ENCODE measurements at places on chromosomes 3 and 15.

DNA sequence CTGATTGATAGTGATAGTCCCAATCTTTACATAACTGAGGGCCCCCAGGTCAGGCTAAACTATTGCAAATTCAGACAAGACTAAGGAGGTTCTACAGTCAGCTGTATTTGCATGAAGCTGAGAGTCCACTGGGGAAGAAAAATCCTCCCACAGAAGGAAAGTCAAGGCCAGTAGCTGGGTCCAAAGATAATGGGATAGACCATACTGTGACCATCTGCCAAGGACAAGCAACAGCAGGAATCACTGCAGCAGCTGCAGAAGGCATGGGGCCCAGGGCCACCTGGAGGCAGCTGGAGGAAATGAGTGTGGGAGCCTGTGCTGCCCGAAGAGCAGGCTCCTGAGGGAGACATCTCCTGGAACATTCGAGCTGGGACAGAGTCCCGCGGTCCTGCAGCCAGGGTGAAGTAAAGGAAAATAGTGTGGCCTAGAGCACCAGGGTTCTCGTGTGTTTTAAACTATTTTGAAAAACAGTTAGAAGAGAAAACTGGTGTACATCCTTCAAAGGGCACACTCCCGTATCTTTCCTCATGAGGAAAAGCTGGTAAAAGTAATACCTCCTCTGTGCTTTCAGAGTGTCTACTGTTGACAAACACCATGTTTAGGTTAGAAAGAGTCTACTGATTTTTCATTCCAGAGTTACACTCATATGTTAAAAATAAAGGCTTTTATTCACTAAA is 13.2 kb upstream of the TMEM212 start:
- no peak for DNase-seq

DNA sequence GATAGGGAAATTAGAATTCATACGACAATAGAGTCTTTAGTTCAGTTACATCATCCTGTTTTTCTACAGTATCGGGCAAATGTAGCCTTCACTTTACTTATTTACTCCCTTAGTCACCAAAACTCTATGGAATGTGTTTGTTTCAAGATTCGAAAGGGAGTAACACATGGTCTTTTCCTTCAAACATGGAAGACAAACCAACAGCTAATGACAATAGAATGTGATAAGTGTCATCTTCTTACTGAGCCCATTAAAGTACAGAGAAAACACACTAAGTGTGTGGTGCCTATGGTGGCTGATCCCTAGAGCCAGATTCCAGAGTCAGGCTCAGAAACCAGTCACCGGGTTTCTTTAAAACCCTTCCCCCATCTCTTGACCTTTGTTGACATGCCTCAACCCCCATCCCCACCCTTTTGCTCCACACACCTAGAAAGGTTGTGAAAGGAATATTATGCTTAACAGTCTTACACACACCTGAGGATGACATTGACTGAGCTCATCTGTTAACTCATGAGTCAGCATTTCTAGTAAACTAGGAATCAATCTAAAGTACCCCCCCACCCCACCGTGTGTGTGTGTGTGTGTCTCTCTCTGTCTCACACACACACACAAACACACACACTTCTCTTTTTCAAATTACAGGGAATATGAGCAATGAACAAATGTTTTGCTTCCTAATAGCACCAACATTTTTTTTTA is 549.6 kb upstream of the CCDC54 start:
- no peak for DNase-seq

- no peak for DNase-seq
These were observed 30.5 kb downstream of the TLNRD1 start for GRCh38 chr15:81031203-81031602.

- DNase-seq: no peak
These were observed 24.2 kb downstream of the CPN2 start for GRCh38 chr3:194326968-194327217.

GRCh38 chr15:36415643-36416042 is 163.8 kb upstream of the CDIN1 start:
- DNase-seq: no peak

DNA sequence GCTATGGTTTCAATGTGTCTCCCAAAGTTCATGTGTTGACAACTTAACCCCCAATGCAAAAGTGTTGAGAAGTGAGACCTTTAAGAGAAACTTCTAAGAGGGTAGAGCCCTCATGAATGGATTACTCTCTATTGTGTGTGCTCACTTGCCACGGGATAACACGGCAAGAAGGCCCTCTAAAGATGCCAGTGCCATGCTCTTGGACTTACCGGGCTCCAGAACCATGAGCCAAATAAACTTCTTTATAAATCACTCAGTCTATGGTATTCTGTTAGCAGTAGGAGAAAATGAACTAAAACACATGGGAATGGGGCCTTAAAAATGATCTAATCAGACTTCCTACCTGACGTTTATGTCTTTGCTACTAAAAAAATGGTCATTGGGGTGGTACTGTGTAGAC is 2.6 kb upstream of the TCF12 start:
- DNase-seq: no peak

GRCh38 chr15:48721061-48721810 is 75.7 kb upstream of the FBN1 start:
- no peak for DNase-seq

GRCh38 chr15:83365370-83365938 is 81.0 kb upstream of the BNC1 start:
- DNase-seq: no peak

DNA sequence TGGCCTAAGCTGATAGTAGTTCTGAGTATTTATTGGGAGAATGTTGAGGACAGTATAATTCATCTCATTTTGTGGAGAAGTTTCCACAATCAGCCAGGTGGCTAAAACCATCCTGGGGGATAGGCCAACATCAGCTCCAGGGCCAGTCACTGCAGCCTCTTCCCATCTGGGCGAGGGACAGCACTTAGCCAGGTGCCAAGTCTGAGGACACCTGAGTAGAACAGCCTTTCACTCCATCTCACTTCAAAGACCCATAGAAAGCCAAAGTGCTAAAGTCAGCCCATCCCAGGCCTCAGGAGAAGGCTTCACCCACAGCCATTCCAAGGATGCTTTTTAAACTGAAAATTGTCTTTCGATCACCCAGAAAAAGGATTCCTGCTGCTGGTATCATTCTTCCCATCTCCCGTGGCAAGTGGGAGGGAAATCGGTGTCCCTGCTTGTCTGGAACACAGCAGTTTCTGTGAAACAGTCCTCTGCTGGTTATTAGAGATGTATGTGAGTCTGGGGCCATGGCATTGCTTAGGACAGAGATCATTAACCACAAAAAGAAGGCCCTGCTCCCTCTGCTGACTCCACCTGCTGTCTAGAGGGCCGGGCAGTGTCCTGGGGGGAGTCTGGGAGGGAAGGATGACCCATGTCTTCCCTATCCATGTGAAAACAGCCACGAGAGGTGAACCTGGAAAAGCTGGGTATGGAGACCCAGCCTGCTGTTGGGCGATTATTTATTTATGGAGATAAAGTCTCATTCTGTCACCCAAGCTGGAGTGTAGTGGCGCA is 9.6 kb downstream of the CALML4 start:
- no peak for DNase-seq

DNA sequence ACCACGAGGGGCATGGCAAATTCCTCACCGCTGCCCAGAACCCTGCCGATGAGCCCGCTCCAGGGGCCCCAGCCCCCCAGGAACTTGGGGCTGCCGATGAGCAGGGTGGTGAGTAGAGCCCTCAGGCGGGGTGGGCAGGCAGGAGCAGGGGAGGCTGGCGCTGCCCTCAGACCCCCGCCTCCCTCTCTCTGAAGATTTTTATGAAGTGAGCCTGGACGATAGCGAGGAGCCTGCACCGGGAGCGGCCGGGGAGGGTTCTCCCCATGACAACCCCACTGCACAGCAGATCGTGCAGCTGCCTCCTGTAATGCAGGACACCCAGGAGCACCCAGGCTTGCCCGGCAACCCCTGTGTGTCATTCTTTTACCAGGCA is 56.7 kb upstream of the UBE2Q2 start:
- DNase-seq: no peak

- no peak for DNase-seq
These were observed 525.4 kb downstream of the NAALADL2 start for GRCh38 chr3:175384569-175384968.

DNA sequence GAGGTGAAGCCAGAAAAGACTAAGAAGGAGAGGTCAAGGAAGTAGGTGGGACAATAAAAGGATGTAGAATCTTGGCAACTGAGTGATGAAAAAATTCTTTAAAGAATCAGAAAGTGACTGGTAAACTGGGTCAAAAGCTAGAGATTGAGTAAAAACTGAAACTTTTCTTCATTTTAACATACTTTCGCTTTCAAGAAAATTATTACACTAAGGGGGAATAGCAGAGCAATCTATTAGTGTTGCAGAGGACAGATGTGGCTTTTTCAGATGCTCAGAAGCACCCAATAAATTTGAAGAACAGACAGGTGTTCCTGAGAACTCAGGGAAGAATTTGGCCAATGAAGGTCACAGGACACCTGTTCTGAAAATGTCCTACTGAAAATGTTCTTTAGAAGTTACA is 805.4 kb upstream of the ALCAM start:
- DNase-seq: no peak

DNA sequence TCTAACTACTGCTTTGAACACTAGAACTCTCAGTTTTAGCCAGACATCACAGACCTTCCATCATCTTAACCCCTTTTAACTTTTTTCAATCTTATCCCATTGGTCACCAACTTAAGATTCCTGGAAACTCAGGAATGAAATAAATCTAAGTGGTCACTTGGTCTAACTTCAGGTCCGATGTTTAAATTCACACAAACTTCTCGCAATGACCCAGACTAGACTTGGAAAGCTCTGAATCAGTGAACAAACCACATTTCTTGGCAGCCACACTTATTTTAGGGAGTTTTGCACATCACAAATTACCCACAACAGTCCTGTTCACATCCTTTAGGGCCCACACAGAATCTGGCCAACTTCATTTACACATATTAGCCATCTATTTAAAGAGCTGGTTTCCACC is 118.9 kb downstream of the MAGI1 start:
- no peak for DNase-seq

DNA sequence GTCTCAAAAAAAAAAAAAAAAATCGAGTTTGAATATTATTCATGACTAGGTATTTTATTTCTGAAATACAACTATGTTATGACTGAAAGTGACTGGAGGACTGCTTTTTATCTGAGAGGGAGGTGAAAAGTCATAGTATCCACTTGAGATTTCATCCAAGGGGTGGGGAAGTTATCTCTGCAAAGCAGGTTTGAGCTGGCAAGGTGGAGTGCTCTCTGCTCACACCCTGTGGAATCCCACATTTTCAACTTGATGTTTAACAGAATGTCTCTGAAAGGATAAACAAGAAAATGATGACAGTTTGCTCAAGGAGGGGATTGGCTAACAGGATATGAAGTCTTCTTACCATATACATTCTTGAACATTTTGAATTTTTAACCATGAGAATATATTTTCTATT is 27.3 kb upstream of the SEC62 start:
- DNase-seq: no peak

GRCh38 chr3:22284559-22284958 is 533.5 kb upstream of the ZNF385D start:
- no peak for DNase-seq

- DNase-seq: no peak
These were observed 139.1 kb downstream of the TLE3 start for GRCh38 chr15:69958496-69959084.

DNA sequence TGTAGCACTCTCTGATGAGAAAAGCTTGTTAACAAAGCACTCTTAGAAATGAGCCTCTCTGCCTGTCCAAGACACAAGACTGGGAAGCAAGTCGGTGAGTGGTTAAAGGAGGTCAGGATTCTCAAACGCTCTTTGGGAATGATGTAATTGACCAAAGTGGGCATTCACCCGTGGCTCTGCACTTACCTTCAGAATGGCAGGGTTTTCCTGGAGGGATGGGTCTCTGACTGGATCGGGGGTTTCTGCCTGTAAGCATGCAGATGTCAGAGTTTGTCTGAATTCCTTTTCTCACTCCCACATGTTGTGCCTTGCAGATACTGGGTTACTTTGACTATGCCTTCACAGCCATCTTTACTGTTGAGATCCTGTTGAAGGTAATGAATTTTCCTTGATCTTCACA is 106.3 kb downstream of the CHDH start:
- no peak for DNase-seq

- no peak for DNase-seq
These were observed 15.6 kb upstream of the ZNF80 start for GRCh38 chr3:114252954-114253353.

GRCh38 chr15:89429986-89430385 is 66.4 kb downstream of the RHCG start:
- DNase-seq: no peak

DNA sequence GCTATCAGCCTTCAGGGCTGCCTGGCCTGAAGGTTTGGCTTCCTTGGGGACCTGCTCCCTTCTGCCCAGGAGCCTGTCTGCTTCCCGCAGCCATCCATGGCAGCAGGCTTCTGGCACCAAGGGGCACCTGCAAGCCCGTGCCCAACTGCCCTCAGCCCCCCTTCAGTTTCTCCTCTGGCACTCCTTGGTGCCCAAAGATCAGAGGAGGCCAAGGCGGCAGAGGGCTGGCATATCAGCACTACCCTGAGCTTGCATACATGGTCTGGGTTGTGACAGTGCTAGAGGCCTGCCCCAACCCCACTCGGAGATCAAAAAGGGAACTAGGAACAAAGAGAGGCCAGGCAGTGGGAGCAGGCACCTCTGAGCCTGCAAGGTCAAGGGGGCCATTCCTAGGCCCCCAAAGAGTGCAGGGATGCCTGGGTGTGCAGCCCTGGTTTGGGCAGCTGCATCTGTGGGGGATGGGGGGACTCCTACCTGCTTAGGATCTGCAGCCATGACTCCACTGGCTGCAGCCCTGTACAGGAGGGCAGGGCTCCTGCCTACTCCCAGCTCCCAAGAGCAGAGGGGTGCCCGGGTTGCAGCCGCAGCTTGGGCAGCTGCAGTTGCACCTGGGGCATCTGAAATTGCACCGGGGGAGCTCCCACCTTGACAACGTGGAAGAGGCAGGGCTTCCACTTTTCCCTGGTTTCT is 76.2 kb upstream of the TP63 start:
- DNase-seq: no peak

DNA sequence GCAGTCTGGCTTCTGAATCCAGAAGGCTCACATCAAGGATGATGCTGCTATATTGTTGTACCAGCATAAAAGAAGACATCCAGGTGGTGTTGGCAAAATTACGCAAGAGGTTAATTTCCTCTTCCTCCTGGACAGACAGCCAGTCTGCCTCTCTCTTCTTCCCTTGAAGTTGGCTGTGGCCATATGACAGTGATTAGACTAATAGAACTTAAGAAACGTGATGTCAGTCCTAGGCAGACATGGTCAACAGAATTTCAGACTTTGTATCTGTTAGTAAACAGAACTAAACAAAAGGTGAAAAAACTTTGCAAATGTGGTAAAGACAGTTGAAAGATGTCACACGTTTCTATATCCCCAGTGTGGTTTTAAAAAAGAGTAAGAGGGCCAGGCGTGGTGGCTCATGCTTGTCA is 465.2 kb upstream of the NR2F2 start:
- DNase-seq: no peak

DNA sequence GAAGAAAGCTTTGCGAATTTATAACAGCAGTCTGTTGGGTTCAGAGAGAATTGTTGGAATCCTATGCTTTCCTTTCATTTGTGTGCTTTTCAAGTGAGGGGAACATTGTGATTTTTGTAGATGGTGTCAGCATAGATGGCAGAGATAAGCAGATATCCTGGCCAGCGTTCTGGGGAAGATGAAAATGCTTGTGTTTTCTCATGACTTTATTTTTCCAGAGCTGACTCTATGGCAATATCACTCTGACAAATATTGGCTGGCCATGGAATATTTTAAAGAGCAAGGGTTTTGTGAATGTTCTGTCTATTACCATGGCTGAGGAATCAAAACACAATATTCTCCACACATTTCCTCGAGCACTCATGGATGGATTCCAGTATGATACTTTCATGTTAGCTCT is 108.8 kb downstream of the MITF start:
- no peak for DNase-seq

GRCh38 chr3:10284496-10284895 is 8.3 kb downstream of the GHRL start:
- DNase-seq: no peak

- no peak for DNase-seq
These were observed 9.3 kb downstream of the OXTR start for GRCh38 chr3:8760091-8760490.
